CD4-positive, CD25-positive, alpha-beta regulatory T cell (primary cell): ENCODE measurements at places on chromosomes 16 and 17.

- H3K4me3 ChIP-seq: no peak overlapping the region
- DNase-seq: no peak
- peaks cover 12% of the 10 kb centered on the region for H3K36me3 ChIP-seq
These were observed 41.4 kb downstream of the DDX19A start for GRCh38 chr16:70388006-70388680.

DNA sequence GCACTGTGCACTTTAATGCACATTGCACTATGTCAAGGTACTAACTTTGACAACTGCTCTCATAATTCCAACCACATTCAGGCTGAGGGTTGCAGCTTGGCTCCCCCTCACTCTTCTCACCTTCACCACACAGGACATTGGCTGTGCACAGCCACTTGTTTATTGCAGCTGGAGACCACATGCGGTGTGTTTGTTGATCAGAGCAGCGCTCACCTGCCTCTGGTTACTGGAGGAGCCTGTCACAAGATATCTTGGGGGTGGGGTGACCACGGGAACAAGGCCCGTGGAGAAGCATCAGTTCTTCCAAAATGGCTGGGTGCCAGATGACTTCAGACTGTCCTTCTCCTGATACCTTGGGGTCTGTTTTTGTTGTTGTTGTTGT, 10.6 kb upstream of the CCL5 start:
- H3K4me1 ChIP-seq: no peaks in the 10 kb centered on the region
- no peaks in the 10 kb centered on the region for H3K36me3 ChIP-seq
- DNase-seq: peak; percentile 28
- no peaks in the 10 kb centered on the region for H3K27me3 ChIP-seq
- no peak overlapping the region for H3K4me3 ChIP-seq

- no peaks in the 10 kb centered on the region for H3K36me3 ChIP-seq
- DNase-seq: no peak
- H3K27me3 ChIP-seq: no peaks in the 10 kb centered on the region
These were observed 579.2 kb upstream of the PSMD7 start for GRCh38 chr16:73717266-73717974.

DNA sequence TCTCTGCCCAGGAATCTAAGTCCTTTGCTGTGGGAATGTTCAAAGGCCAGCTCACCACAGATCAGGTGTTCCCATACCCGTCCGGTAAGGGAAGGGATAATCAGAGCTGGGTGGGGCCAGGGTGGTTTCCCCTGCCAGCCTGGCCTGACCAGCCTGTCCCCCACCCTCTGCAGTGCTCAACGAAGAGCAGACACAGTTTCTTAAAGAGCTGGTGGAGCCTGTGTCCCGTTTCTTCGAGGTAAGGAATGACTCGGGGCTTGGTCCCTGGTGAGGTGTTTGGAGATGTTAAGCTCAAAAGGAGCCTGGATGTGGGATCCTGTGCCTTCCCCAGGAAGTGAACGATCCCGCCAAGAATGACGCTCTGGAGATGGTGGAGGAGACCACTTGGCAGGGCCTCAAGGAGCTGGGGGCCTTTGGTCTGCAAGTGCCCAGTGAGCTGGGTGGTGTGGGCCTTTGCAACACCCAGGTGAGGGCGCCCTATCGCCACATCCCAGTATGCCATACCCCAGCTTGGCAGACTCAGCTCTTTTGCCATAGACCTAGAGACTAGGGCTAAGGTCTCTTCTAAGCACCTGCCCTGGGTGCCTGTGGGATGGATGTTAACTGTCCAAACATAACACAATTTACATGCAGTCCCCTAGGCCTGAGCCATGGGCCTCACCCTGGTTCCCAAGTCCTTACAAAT, 997 bp downstream of the ACADVL start:
- H3K36me3 ChIP-seq: peaks cover 25% of the 10 kb centered on the region
- H3K4me1 ChIP-seq: peaks cover 48% of the 10 kb centered on the region
- no peaks in the 10 kb centered on the region for H3K27me3 ChIP-seq
- peak; percentile 77 for DNase-seq

DNA sequence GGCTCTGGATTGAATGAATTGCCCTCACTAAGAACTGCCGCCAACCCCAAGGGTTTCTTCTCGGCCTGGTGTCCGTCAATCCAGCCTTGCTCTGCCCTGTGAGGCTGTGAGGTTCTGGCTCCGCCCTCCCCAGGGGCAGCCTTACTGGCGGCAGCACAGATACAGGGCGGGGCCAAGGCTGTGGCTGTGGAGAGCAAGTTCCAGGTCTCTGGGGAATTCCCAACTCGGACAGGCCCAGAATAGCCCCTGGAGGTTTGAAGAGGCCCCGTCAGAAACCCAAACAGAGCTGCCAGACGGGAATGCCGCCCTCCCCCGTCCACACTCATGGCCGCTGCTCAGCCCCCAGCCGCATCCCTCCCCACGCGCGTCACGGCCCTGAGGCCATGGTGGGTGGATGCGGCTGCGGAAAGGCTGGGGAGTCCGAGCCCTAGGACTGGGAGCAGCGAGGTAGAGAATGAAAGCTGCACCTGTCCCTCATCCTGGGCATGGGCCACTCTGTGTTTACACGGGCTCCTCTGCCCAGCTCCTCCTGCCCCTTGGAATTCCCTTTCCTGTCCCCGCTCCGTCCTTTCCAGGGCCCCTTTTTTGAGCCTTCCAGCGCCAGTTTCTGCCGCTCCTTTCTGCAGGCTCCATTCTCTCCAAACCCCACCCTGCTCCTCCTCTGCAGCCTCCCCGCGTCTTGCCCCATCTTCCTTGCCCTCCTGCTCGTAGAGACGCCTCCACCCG, 660 bp upstream of the PRRT2 start:
- peaks cover 4% of the 10 kb centered on the region for H3K36me3 ChIP-seq
- H3K27ac ChIP-seq: peak overlapping the region; percentile 90
- peaks cover 69% of the 10 kb centered on the region for H3K4me1 ChIP-seq
- peak overlapping the region; percentile 65 for H3K4me3 ChIP-seq
- DNase-seq: peak; percentile 67
- no peaks in the 10 kb centered on the region for H3K27me3 ChIP-seq

GRCh38 chr17:11296994-11297393, 56.0 kb downstream of the SHISA6 start:
- H3K36me3 ChIP-seq: no peaks in the 10 kb centered on the region
- no peaks in the 10 kb centered on the region for H3K27me3 ChIP-seq
- no peak overlapping the region for H3K27ac ChIP-seq
- no peak overlapping the region for H3K4me3 ChIP-seq

DNA sequence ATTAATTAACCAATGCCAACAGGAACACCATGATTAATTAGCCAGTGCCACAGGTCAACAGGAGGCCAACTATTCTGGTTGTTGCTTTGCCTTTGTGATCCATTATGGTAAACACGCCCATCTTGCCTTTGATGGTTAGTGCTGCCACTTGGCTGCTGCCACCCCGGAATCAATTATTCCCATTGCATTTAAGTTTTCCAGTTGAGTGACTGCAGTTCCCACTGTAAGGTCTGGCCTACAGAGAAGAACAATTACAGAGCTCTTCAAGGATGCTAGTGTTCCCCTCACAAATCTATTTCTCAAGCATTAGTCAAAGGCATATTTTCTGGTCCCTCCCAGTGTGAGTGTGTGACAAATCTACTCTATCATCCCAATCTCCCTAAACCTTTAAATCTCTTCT, 7.1 kb upstream of the CLEC19A start:
- no peaks in the 10 kb centered on the region for H3K4me1 ChIP-seq
- H3K4me3 ChIP-seq: no peak overlapping the region
- no peaks in the 10 kb centered on the region for H3K27me3 ChIP-seq
- no peak overlapping the region for H3K27ac ChIP-seq

DNA sequence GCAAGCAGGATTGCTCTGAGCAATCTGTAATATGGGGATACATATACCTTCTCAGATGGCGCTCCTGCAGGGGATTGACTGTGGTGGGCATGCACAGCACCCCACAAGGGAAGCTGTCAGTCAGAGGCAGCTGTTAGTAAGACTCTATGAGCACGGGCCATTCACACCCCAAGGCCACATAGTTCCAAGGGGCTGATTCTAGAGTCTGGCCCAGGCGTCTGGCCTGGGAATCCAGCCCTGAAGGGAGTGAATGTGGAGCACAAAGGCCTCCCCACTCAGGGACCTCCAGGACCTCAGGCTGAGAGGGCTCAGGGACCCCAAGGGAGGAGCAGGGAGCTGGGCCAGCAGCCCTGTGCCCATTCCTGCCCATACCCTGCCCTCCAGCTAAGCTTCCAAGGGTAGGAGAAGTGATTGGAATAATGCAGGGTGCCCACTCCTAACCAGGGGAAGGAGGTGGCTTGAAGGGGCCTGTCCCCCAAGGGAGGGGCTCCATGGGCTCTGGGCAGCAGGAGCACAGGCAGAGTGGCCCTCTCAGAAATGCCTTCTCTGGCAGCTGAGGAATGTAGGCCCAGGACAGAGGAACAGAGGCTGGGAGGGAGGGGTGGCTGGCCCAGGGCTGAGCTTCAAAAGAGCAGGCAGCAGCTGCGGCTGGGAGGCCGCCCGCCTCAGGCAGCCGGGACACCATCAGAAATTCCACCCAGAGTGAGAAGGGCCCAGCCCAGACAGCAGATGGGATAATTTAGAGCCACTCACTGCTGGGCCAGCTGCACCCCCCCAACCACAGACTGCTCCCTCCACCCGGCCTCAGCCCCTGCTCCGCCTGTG, 48.9 kb upstream of the MRPS23 start:
- no peaks in the 10 kb centered on the region for H3K36me3 ChIP-seq
- no peak overlapping the region for H3K4me3 ChIP-seq
- H3K4me1 ChIP-seq: peaks cover 7% of the 10 kb centered on the region
- DNase-seq: no peak
- no peak overlapping the region for H3K27ac ChIP-seq
- H3K27me3 ChIP-seq: no peaks in the 10 kb centered on the region

- H3K4me3 ChIP-seq: no peak overlapping the region
- H3K36me3 ChIP-seq: no peaks in the 10 kb centered on the region
- no peaks in the 10 kb centered on the region for H3K27me3 ChIP-seq
- no peaks in the 10 kb centered on the region for H3K4me1 ChIP-seq
- no peak for DNase-seq
These were observed 9.2 kb upstream of the SRRM2 start for GRCh38 chr16:2743007-2743810.

GRCh38 chr17:48026502-48027321, 10.9 kb downstream of the COPZ2 start:
- H3K27me3 ChIP-seq: peaks cover 4% of the 10 kb centered on the region
- DNase-seq: peak; percentile 79
- H3K4me3 ChIP-seq: no peak overlapping the region
- H3K4me1 ChIP-seq: peaks cover 34% of the 10 kb centered on the region

- DNase-seq: no peak
- H3K27me3 ChIP-seq: no peaks in the 10 kb centered on the region
- H3K4me3 ChIP-seq: no peak overlapping the region
- H3K36me3 ChIP-seq: no peaks in the 10 kb centered on the region
- no peaks in the 10 kb centered on the region for H3K4me1 ChIP-seq
These were observed 20.4 kb downstream of the KIAA0513 start for GRCh38 chr16:85047867-85048455.

GRCh38 chr17:35099908-35100307, 19.8 kb downstream of the RAD51D start:
- H3K27ac ChIP-seq: no peak overlapping the region
- H3K4me1 ChIP-seq: no peaks in the 10 kb centered on the region
- peaks cover 35% of the 10 kb centered on the region for H3K36me3 ChIP-seq
- DNase-seq: no peak

DNA sequence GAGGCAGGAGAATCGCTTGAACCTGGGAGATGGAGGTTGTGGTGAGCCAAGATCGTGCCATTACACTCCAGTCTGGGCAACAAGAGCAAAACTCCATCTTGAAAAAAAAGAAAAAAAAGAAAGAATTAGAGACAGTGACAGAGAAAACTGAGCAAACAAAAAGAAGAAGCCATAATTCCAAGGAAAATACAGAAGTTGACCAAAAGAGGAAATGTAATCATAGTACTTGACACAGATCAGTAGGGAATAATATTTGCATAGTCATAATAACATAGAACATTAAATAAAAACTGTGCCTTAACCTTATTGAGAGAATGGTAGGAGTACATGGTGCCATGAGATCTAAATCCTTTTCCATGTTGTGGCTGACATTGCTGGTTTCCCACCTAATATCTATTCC, 14.7 kb upstream of the USP31 start:
- no peak for DNase-seq
- H3K27ac ChIP-seq: no peak overlapping the region
- peaks cover 18% of the 10 kb centered on the region for H3K27me3 ChIP-seq
- no peak overlapping the region for H3K4me3 ChIP-seq

GRCh38 chr17:64063088-64063487, 42.7 kb upstream of the ICAM2 start:
- H3K27me3 ChIP-seq: no peaks in the 10 kb centered on the region
- no peak for DNase-seq
- H3K4me1 ChIP-seq: peaks cover 15% of the 10 kb centered on the region
- no peak overlapping the region for H3K27ac ChIP-seq

DNA sequence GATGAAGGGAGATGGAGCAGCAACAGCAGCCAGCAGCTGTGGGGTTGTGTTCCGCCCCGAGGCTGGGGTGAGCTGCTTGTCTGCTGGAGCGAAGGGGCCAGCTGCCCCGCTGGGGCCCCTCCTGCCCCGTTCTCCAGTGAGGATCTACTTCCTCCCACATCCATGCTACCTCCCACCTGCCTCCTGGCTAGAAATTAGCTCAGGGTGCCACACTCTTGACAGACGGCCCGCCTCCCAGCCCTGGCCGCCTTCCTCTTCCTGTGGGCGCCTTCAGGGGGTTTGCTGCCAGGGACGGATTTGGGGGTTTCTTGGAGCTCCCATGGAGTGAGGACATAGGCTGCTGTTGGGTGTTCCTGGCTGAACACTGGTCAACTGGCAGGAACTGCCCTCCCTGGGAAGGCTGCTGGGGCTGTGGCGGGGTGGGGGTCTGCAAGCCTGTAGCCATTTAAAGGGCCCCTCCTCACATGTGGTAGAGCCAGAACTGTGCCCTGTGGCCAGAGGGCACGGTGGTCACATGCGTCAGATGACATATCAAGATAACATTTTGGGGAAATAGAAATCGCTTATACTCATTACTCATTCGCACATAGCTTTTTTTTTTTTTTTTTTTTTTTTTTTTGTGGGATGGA, 13.1 kb downstream of the TBC1D24 start:
- H3K27ac ChIP-seq: no peak overlapping the region
- DNase-seq: no peak

DNA sequence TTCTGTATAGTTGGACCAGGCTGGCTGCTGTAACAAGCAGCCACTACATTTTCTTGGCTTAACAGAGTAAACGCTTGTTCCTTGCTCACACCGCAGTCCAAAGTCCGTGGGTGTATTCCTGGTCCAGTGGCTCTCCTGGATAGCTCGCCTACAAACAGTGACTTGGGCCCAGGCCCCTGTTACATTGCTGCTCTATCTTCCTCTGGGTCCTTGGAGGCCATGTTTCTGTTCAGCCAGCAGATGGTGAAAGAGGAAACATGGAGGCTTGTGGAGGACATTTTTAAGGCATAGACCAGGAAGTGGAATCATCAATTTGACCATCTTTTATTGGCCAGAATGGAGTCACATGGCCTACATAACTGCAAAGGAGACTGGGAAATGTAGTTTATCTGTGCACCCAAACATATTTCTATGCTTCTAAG, 55.1 kb downstream of the ATP2C2 start:
- no peaks in the 10 kb centered on the region for H3K36me3 ChIP-seq
- DNase-seq: no peak
- no peak overlapping the region for H3K4me3 ChIP-seq
- H3K27me3 ChIP-seq: no peaks in the 10 kb centered on the region
- H3K27ac ChIP-seq: no peak overlapping the region
- no peaks in the 10 kb centered on the region for H3K4me1 ChIP-seq
